ENCODE measurements at places on chromosomes 6 and 20. TPM values are rescaled to one million over a fixed set of nuclear protein-coding genes. Genes with fewer than 3 reads are reported as not detected.

DNA sequence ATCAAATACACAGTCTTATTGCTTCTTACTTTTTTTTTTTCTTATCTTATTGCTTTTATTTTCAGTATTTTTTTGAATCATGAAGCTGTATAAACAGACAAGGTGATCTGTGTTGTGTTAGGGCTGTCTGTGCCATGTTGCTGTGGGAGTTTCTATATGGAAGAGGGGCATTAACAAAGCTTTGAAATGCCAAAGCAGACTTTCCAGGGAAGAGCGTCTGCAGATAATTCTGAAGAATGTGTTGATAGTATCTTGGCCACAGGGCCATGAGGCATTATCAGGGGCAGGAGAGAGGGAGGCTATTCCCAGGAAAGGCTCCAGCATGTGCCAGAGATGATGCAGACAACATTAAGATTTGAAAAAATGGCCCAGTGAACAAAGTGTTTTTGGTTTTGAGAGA is 354.5 kb downstream of the UTRN start:
- no peak for DNase-seq
- H3K27ac ChIP-seq: no peak overlapping the region
- no peaks in the 10 kb centered on the region for H3K36me3 ChIP-seq

DNA sequence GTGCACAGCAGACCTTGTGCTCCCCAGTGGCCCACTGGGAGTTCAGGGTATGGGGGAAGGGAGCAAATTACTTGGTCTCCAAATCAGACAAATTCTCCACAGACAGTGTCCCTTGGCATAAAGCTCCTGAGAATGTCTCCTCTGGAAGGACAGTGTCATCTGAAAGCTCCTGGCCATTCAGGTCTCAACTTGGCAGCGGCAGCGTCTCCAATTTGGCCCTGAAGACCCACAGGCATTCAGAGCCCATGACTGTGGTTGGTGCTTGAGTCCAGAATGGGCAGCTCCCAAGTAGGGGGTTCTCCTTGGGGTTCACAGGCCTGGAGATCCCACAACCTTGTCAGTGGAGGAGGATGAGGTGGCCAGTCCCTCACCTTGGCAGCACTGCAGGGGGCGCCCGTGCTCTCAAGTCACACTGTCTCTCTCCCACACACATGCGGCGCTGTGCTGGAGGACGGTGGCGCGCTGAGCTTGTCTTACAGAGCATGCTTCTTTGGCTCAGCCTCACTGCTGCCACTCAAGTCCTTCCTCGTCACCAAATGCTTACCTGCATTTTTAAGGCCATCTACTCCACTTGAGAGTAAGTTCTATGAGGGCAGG is 20.7 kb downstream of the DYNLRB1 start:
- no peak overlapping the region for H3K27ac ChIP-seq
- peaks cover 7% of the 10 kb centered on the region for H3K4me1 ChIP-seq
- peaks cover 26% of the 10 kb centered on the region for H3K36me3 ChIP-seq
- H3K27me3 ChIP-seq: no peaks in the 10 kb centered on the region

CAGE1 gene
- total RNA-seq: 0.07 TPM

TFAP2A gene
- total RNA-seq: 0.23 TPM

- no peaks in the 10 kb centered on the region for H3K36me3 ChIP-seq
- DNase-seq: peak; percentile 28
- no peak overlapping the region for H3K4me3 ChIP-seq
- H3K4me1 ChIP-seq: peaks cover 6% of the 10 kb centered on the region
Observed at GRCh38 chr6:166221040-166221439, 53.4 kb upstream of the TBXT start.

GRCh38 chr6:109447878-109448555 is 7.5 kb downstream of the SMPD2 start:
- H3K36me3 ChIP-seq: peaks cover 17% of the 10 kb centered on the region
- no peak overlapping the region for H3K4me3 ChIP-seq
- H3K4me1 ChIP-seq: peaks cover 15% of the 10 kb centered on the region
- no peak for DNase-seq
- H3K27ac ChIP-seq: peak overlapping the region; percentile 17

- H3K27me3 ChIP-seq: no peaks in the 10 kb centered on the region
- DNase-seq: no peak
- H3K36me3 ChIP-seq: peaks cover 3% of the 10 kb centered on the region
- peaks cover 10% of the 10 kb centered on the region for H3K4me1 ChIP-seq
- H3K27ac ChIP-seq: no peak overlapping the region
- H3K4me3 ChIP-seq: no peak overlapping the region
Observed at GRCh38 chr6:13338038-13338437, 9.7 kb upstream of the TBC1D7 start.

GRCh38 chr6:71035871-71036270 is 79.0 kb upstream of the B3GAT2 start:
- H3K36me3 ChIP-seq: no peaks in the 10 kb centered on the region
- no peaks in the 10 kb centered on the region for H3K4me1 ChIP-seq
- H3K27me3 ChIP-seq: peaks cover 16% of the 10 kb centered on the region
- no peak overlapping the region for H3K4me3 ChIP-seq
- DNase-seq: no peak
- no peak overlapping the region for H3K27ac ChIP-seq

DNA sequence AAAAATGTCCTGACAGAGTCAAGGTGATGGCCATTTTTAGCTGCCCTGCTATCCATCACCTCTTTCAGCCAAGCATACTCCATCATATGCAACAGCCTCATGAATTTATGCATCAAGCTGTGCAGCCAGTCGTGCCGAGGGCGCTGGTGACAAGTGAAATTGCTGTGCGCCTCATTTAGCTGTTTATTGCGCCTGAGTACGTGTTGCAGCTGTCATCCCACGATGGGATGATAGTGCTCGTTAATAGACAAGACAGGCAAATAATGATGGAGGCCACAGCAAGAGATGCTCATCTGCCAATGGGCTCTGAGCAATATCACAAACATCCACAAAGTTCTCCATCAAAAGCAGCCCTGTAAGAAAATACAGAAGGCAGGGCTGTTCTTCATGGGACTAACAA is 562.3 kb upstream of the POU3F2 start:
- DNase-seq: no peak
- no peaks in the 10 kb centered on the region for H3K27me3 ChIP-seq
- H3K36me3 ChIP-seq: no peaks in the 10 kb centered on the region

DNA sequence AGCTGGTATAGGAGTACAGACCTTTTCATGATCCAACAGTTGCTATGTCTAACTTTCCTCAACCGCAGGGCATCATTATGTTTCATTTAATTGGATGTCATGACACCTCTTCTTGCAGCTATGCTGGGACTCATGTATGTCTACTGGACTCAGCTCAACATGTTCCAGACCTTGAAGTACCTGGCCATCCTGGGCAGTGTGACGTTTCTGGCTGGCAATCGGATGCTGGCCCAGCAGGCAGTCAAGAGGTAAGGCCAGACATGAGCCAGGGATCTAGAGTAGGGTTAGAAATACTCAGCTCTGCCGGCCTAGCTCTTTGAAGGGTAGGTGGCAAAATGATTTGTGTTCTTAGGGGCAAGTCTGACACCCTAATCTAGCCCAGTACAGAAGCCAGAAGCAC is 25.2 kb downstream of the GHRH start:
- H3K4me1 ChIP-seq: no peaks in the 10 kb centered on the region
- peaks cover 55% of the 10 kb centered on the region for H3K36me3 ChIP-seq
- no peaks in the 10 kb centered on the region for H3K27me3 ChIP-seq
- no peak for DNase-seq
- no peak overlapping the region for H3K27ac ChIP-seq

CD109 gene
- total RNA-seq: 15.8 TPM

GRCh38 chr20:41869261-41869660 is 251.1 kb upstream of the CHD6 start:
- no peak for DNase-seq
- H3K4me3 ChIP-seq: no peak overlapping the region
- no peak overlapping the region for H3K27ac ChIP-seq

GRCh38 chr6:37696220-37696840 is 1.4 kb downstream of the MDGA1 start:
- H3K36me3 ChIP-seq: no peaks in the 10 kb centered on the region
- no peak overlapping the region for H3K27ac ChIP-seq
- H3K4me3 ChIP-seq: peak overlapping the region; percentile 60
- H3K27me3 ChIP-seq: peaks cover 50% of the 10 kb centered on the region
- peaks cover 26% of the 10 kb centered on the region for H3K4me1 ChIP-seq

RAET1G gene
- not detected for total RNA-seq

DNA sequence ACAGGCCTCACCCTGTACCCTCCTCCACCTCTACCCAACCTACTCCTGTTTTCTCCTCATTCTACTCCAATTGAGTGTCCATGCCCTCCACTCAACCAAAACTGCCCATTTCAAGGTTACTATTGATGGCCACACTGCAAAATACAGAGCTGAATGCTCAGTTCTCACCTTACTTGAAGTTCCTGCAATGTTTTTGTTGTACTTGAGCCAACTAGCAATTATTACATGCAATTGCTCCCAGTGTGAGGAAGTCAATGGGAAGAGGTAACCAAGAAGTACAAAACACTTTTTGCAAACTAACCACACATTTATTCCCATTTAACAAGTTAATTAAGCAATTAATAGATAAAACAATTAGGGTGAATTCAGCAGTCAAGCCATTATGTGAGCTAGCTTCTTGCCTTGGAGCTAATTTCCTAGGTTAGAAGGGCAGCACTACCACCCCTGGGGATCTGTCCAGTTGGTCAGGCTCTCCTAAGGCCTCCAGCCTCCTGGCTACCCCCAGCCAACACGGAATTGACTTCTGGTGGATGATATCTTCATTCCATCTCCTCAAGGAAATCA is 52.4 kb upstream of the GGTLC1 start:
- H3K27ac ChIP-seq: no peak overlapping the region
- no peaks in the 10 kb centered on the region for H3K27me3 ChIP-seq
- H3K36me3 ChIP-seq: no peaks in the 10 kb centered on the region
- peaks cover 16% of the 10 kb centered on the region for H3K4me1 ChIP-seq

- H3K36me3 ChIP-seq: no peaks in the 10 kb centered on the region
- peaks cover 4% of the 10 kb centered on the region for H3K27me3 ChIP-seq
- DNase-seq: peak; percentile 12
- H3K27ac ChIP-seq: no peak overlapping the region
Observed at GRCh38 chr6:163356324-163356723, 58.2 kb upstream of the QKI start.

DNA sequence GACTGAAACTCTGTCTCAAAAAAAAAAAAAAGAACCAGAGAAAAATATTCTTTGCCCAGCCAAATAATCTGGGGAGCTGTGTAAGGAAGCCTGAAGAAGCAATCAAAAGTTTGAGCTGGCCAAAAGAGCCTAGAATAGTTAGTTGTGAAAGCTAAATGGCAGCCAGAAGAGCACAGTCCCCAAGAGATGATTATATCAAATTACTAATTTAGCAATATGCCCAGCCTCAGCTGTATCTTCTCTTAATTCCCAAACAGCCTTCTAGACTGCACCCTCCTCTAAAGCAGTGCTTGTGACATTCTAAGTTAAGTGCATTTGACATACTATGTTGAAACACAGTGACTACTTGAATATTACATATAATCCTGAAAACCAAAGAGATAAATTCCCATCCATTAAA is 38.9 kb downstream of the CDK19 start:
- H3K36me3 ChIP-seq: peaks cover 12% of the 10 kb centered on the region
- DNase-seq: no peak
- no peak overlapping the region for H3K27ac ChIP-seq
- H3K4me3 ChIP-seq: no peak overlapping the region
- H3K27me3 ChIP-seq: no peaks in the 10 kb centered on the region

GRCh38 chr6:165766457-165766856 is 103.4 kb upstream of the PDE10A start:
- H3K27me3 ChIP-seq: no peaks in the 10 kb centered on the region
- H3K36me3 ChIP-seq: no peaks in the 10 kb centered on the region
- no peaks in the 10 kb centered on the region for H3K4me1 ChIP-seq
- DNase-seq: no peak

DNA sequence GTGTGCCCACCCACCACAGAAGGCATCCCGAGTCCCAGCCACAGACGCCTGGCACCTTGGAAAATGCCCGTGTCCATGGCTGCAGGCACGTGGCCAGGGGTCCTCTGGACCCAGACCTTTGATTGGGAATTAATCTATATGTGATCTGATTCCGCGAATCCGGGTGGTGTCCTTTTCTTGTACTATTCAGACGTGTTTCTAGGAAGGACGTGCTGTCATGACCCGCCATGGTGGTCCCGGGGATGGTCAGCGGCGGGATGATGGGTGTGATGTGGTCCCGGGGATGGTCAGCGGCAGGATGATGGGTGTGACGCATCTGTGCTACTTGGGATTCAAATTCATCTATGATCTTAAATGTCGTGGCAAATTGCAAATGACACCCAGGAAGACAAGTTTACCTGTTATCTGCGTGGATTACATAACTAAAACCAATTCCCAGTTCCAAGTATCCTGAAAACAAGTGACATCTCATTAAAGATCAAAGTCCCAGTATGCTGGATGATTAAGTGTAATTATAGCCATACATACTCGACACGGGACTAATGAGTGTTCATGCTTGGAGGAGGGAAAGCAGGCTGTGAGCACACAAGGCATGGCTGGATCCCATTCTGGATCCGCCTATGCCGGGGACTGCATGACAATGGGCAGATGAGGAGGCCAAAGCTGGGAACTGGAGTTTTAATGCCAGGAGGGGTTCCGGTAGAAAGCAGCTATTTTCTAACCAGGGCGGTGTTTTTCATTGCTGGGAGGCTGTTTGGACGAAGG is 256.5 kb downstream of the TAF4 start:
- no peak overlapping the region for H3K4me3 ChIP-seq
- no peaks in the 10 kb centered on the region for H3K4me1 ChIP-seq
- H3K27ac ChIP-seq: no peak overlapping the region
- H3K36me3 ChIP-seq: no peaks in the 10 kb centered on the region
- no peak for DNase-seq

DNA sequence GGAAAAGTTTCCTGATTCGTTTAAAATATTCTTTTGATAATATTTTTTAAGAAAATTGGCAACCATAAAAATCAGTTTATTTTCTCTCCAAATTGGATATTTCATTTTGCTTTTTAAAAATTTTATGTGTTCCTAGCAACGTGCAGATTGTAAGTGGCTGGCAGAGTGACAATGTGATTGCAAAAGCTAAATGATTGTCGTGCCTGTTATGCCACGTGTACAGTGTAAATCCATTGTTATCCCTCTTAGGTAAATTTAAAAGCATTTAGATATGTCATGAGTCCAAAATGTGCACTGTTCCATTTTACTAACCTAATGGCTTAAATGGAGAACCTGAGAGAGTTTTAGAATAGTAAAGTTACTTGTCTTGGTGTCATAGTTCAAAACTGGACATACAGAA is 94.4 kb upstream of the ADGRF4 start:
- no peaks in the 10 kb centered on the region for H3K27me3 ChIP-seq
- H3K4me3 ChIP-seq: no peak overlapping the region
- no peak for DNase-seq

- no peaks in the 10 kb centered on the region for H3K27me3 ChIP-seq
- no peaks in the 10 kb centered on the region for H3K36me3 ChIP-seq
- H3K4me3 ChIP-seq: no peak overlapping the region
- no peak overlapping the region for H3K27ac ChIP-seq
- no peaks in the 10 kb centered on the region for H3K4me1 ChIP-seq
- no peak for DNase-seq
Observed at GRCh38 chr6:54519161-54519560, 210.9 kb downstream of the TINAG start.

SLPI gene
- total RNA-seq: not detected

DNA sequence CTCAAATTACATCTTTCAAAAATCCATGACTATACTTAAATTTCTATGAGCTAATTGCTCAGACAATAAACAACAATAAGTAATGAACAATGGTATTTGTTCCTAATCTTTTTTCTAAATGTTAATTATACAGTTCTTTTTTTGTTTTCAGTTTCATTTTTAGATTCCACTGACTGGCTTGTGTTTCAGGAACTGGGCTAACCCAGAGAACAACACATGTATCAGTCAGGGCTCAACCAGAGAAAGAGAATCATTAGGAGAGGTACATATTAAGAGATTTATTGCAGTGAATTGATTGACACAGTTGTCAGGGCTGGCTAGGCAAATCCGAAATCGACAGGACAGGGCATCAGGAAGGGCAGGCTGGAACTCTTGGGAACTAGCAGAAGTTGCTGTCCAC is 182.8 kb downstream of the GRM1 start:
- H3K27me3 ChIP-seq: peaks cover 3% of the 10 kb centered on the region
- no peak overlapping the region for H3K27ac ChIP-seq
- DNase-seq: no peak
- no peak overlapping the region for H3K4me3 ChIP-seq

BPIFB4 gene
- not detected for total RNA-seq

KHDC1 gene
- 4.2 TPM for total RNA-seq
